ENCODE measurements at places on chromosomes 6 and 20.

- no peak for DNase-seq
Measured at GRCh38 chr6:149717255-149717587, 680 bp downstream of the LATS1 start.

GRCh38 chr20:35954907-35955251 lies 577 bp upstream of the SCAND1 start:
- no peak for DNase-seq

- no peak for DNase-seq
Measured at GRCh38 chr6:156830126-156830525, 52.9 kb downstream of the ARID1B start.

GRCh38 chr6:17497535-17498095 lies 102.5 kb upstream of the FAM8A1 start:
- no peak for DNase-seq

DNA sequence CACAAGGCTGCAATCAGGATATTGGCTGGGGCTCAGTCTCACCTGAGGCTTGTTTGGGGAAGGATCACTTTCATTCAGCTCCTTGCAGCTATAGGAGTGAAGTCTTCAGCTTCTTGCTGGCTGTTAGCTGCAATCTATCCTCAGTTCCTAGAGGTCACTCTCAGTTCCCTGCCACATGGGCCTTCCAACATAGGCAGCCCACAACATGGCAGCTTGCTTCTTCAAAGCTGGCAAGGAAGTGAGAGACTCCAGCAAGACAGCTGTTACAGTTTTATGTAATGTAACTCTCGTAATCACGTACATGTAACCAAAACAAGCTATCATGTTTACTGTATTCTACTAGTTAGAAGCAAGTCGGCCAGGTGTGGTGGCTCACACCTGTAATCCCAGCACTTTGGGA lies 226.9 kb downstream of the CDC5L start:
- DNase-seq = no peak

DNA sequence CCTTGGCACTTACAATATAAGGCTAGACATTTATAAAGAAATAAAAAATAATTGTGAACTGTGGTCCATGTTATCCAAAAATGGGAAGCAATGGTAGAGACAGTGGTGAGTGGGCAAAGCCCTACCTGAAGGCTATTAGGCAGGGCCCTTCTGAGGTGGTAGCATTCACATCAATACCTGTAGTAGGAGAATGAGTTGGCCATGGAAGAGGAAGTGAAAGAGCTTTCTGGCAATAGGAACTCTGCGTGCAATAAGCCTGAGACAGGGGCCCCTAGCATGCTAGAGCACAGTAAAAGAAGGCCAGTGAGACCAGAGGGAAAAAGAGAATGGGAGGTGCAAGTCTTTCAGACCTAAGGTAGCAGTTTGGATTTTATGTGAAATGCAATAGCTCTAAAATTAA lies 754.5 kb downstream of the PTPRT start:
- DNase-seq = no peak

Measured in activated naive CD8-positive, alpha-beta T cell treated with anti-CD3 and anti-CD28 coated beads, Interleukin-2, amount 50 U/mL, for 16 hours (primary cell).